ENCODE measurements at places on chromosomes 3 and 15. TPM values are rescaled to one million over a fixed set of nuclear protein-coding genes. Genes with fewer than 3 reads are reported as not detected.

GRCh38 chr3:110414855-110415254 lies 656.8 kb upstream of the NECTIN3 start:
- no peak for ATAC-seq

DNA sequence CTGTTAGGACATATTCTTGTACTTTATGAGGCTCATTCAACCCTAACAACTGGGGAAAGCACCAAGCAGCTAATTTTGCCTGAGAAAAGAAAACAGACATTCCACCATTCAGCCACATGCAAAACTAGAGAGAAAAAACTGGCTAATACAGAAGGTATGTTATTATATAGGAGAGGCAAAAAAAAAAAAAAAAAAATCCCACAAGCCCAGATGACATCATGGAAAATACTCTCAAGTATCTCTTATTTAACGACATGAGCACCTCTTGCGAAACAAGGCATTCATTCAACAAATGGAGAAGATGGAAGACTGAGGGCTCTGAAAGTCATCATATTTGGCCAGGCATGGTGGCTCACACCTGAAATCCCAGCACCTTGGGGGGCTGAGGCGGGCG lies 61.5 kb downstream of the PRICKLE2 start:
- no peak for ATAC-seq

DNA sequence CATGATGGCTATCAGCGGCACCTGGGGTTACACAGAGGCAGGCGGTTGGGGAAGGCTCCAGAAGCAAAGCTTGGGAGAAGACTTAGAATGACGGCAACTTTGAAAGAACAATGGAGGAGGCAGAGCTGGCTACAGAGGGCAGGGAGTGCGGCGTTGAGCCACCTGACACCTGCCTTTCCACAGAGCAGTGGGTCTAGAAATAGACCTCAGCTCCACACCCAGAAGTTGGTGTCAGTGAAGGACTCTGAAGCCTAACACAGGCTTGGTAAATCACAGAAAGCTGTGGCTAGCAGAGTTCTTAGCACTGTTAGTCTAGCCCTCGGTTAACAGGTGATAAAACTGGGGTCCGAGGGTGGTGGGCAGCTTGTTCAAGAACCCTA lies 23.1 kb upstream of the EHD4 start:
- no peak for ATAC-seq

DNA sequence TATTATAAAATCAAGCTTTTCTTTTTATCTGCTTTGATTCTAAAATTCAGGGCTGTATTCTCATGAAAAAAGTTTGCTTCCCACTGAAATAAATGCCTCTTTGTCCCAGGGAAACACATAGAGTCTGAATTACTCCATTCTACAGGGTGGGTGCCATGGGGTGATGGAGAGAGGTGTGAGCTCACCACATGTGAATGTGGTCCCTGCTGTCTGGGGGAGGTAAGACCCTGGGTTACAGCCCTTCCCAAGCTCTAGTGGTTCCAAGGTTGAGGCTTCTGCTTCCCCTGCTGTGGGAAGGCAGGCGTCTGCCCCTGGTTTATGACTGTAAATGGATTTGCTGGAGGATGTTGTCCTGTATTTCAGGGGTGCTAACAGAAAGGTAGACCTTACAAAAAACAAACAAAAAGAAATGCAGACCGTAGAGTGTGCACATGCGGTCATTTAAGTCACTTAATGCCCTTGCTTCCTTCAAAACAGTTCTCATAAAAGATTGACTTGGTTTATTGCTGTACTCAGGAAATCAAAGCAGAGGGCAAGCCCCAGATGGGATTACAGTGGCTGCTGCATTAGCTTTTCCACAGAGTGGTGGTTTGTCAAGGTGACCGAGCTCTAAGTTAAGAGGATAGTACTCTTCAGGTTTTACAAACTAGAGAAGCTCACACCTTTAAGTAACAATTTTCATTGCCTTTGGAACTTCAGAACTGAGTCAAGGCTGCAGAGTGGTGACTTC lies 49.2 kb downstream of the CTDSPL start:
- ATAC-seq = no peak

The NANOGP8 gene
- not detected for total RNA-seq

The A4GNT gene
- total RNA-seq = not detected

Measured in gastroesophageal sphincter (tissue), 4 donors.